ENCODE measurements at places on chromosomes 12 and 14. TPM values are rescaled to one million over a fixed set of nuclear protein-coding genes. Genes with fewer than 3 reads are reported as not detected.

The KRT84 gene
- polyA plus RNA-seq = not detected

The NINJ2 gene
- 2.5 TPM for polyA plus RNA-seq

The ATG2B gene
- 39.8 TPM for polyA plus RNA-seq

- DNase-seq = no peak
These were observed 124.9 kb upstream of the ATXN7L3B start for GRCh38 chr12:74412606-74413230.

DNA sequence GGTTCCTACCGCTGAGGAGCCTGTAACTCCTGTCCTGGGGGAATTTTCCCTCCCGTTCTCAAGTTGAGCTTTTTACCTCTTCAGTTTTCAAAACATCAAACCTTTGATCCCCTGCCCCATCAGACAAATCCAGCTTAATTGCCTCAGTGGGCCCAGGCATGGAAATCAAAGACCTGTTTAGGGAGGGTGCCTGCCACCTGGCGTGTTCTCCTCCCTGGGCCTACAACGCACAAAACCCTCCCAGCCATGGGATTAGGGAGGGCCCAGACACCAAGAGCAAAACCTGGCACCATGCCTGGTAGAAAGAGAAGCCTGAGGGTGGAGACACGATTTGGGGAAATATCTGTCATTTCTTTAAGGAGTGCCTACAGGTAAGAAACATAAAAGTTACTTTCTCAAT lies 672.9 kb downstream of the BCL11B start:
- DNase-seq = no peak

GRCh38 chr12:85713373-85713772 lies 122.8 kb downstream of the RASSF9 start:
- DNase-seq = peak; percentile 36

The PPP1CC gene
- 199 TPM for polyA plus RNA-seq

DNA sequence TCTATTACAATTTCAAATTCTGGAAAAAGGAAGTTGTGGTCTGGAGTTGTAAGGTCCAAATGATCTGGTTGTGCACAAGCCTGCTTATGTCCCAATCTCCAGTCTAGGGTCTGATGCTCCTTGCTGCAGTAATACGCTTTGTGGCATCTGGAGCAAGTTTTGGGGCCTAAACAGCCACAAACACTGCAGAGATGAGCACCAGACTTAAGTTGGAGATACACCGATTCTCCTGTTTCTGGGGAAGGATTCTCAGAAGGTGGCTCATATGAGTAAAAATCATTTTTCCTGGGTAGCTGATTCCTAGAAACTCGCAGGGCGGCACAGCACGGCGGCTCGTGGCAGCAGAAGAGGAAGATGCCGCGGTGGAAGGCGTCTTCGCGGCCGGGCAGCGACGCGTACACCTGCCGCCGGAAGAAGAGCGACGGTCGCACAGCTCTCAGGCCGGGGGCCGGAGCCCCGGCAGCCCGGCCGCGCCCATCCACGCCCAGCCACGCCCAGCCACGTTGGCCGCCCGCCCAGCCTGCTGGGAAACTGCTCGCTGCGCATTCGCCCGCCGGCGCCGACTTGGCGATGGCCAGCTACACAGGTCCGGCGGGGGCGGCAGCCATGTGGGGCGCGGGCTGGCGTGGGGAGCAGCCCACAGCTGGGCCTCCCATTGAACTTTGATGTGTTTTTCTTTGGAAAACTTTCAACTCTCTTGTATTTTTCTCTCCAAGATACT lies 129.0 kb downstream of the ASCL4 start:
- peak; percentile 73 for DNase-seq

DNA sequence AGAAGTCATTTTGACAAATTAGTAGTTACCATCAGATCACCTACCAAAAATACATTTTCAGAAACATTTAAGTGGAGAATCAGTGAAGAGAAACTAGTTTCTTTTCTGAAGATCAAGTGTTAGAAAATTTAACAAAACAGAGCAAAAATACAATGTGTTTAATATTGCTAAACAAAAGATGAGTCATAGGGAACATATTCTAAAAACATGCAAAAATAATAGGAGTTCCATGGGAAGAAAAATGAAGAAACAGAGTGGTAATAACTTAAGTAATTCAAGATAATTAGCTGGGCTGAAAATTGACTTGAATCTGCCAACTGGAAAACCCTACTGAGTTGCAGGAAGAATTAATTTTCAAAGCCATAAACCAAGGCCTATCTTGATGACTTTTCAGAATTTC lies 111.5 kb upstream of the KITLG start:
- no peak for DNase-seq

The LAG3 gene
- 2.8 TPM for polyA plus RNA-seq

DNA sequence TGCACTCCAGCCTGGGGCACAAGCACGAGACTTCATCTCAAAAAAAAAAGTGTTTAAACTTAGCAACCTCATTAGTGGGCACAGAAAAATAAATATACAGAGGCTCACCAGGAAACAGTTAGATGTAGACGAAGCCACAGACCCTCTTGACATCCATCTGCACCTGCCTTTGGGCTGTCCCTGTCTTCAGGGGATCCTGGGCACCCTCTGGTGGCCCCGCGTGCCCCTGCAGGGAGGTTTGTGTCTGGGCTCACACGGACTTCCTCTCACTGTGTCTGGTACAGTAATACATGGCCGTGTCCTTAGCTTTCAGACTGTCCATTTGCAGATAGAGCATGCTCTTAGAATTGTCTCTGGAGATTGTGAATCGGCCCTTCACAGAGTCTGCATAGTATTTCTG lies 916.5 kb downstream of the TMEM121 start:
- no peak for DNase-seq
